Esophagus squamous epithelium (tissue), 5 donors: ENCODE measurements at places on chromosomes 5 and 9.

DNA sequence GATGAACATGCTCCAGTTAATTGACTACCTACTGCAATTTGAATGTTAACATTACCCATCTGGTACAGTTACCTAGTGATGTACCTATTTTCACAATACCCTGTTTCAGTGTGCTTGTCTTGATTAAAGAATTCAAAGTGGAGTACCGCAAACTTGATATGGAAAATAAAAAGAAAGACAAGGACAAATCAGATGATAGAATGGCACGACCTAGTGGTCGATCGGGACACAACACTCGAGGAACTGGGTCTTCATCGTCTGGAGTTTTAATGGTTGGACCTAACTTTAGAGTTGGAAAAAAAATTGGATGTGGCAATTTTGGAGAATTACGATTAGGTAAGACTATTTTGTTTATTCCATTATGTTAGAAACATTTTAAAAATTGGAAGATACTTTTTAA, 33.5 kb downstream of the CSNK1G3 start:
- DNase-seq, result no peak

DNA sequence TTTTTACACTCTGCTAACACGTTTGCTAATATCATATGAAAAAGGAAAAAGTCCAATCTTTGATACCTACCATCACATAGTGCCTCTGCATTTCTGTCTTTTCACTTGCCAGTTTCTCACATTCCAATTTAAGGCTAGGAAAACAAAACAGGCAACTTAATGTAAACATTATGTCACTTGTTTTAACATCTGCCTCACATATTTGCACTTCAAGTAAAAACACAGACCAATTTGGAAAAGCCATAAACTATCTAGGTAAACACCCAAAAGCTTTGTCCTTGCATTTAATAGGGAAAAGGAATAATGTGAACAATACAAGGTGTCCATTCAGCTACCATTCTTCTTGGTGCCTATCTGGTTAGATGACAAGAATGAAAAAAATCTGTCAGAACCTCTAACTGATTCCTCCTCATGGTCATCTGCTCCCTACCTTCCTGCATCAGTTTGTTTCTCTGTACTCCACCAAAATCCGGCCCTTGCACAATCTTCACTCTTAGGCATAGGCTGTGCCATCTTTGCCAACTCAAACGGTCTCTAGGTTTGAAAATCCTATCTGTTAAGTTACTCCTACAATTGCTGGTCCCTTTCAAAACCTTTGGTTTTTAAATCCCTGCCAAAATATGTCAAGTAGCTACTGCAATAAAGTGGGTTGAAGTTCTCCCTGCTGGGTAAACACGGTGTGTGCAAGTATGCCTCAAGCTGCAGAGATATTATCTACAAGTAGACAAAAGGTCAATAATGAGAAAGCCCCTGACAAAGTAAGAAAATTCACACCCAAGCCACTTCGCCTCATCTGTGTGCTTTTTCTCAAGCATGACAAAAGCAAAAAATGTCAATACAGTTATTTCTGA, 3.4 kb downstream of the TLE1 start:
- DNase-seq, result no peak

GRCh38 chr5:73587923-73588322, 22.4 kb downstream of the UTP15 start:
- no peak for DNase-seq

- DNase-seq, result no peak
Measured at GRCh38 chr5:10981932-10982331, 220.9 kb upstream of the DAP start.

DNA sequence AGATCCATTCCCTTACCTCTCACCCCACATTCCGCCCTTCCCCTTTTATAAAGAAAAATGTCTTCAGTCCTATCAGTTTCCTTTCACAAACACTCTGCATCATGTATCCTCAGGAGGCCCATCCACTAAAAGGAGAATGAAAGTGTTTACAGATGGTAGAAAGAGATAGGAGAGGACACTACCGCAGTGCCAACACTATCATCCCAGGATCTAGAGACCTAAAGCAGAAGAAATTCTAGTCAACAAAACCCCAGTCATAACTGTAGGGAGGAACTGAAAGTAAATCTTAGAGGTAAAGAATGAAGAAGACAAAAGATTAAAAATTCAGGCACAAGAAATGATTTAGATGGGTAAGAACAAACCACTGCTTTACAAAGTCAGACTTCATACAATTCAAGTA, 114.1 kb downstream of the MLLT3 start:
- DNase-seq, result no peak

DNA sequence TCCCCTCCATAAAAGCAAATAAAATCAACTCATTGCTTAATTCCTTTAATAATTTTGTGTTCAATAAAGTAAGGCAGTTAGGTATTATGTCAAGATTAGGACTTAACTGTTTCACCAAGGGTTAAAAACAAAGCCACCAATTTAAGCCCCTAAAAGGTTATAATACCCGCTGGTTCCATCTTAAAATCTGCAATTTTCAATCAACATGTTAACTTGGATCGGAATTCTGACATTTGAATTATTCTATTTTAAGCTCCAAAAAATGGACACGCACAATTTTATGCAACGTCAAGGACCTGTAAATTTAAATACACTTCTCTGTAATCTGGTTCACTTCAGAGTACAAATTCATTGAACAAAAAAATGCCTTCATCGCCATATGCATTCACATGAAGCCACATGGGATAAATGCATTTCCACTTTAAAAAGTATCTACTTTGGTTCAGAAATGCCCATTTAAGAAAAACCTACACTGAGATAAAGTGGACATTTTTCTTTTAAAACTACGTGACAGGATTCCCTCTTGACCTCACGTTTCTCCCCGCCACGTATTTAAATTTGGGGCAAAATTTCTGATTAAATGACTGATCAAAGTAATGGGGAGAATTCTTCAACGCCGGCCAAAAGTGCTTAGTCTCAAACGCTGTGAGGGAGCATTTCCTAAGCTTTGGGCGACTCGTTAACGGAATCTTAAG, 721 bp downstream of the GIN1 start:
- no peak for DNase-seq

- no peak for DNase-seq
Measured at GRCh38 chr9:84586662-84587061, 82.9 kb upstream of the NTRK2 start.

DNA sequence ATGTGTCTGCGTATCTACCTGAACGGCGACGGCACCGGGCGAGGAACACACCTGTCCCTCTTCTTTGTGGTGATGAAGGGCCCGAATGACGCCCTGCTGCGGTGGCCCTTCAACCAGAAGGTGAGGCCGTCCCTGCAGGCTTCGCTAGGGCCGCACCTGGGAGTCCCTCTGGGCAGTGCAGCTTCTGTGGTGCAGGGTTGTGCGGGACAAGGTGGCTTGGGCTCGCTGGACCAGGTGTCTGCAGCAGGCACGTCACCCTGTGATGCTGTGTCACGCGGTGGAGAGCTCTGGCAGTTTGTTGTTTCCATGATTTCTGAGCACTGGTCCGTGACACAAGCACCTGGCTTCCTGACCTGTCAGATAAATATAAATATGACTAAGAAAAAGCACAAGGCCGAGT, 20.7 kb downstream of the FBXW5 start:
- no peak for DNase-seq

- DNase-seq, result no peak
Measured at GRCh38 chr5:39584927-39585326, 160.1 kb upstream of the DAB2 start.

DNA sequence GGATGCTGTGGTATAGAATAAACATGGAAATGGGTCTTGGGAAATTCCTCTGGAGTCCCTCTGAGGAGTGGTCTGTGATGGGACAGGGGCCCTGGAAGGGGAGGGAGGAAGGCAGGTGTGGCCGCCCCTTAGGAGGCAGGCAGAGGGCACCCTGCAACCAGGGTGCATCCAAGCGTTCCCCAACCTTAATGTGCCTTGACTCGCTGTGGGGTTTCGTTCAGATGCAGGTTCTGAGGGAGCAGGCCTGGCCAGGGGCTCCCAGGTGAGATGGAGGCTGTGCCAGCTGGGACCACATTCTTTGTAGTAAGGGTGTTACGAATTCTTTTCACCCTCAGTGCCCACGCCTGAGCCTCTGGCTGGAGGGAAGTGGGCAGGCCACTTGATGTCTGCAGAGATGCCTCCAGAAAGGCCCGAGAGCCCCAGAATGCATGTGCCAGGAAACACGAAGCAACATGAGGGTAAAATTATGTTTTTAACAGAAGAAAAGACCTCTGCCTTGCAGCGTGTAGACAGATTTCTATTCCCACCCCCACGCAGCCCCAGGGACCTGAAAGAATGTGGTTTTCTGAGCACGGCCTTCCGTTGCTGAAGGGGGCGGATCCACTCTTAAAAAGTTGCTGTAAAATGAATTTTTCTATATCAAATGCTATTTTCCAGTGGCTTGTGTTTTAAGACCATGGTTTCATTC, 150.4 kb upstream of the IER5L start:
- no peak for DNase-seq

GRCh38 chr9:91844701-91845291, 105.2 kb downstream of the ROR2 start:
- DNase-seq, result no peak

DNA sequence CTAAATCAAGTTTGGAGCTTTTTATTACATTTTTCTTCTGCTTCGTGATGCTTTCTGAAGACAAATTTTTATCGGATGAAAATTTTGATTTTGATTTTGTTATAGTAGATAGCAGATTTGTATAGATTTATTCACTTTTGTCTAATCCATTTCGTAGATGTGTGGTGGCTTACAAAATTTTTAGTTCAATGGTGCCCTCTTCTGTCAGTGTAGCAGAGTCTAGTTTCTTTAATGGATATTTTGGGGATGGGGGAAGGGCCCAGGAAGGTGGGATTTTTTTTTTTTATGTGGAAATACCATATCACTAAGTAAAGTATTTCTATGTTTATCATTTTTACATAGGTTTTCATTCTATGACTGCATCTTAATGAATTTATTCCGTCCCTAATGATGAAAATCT, 259.9 kb upstream of the TARS1 start:
- DNase-seq, result no peak

DNA sequence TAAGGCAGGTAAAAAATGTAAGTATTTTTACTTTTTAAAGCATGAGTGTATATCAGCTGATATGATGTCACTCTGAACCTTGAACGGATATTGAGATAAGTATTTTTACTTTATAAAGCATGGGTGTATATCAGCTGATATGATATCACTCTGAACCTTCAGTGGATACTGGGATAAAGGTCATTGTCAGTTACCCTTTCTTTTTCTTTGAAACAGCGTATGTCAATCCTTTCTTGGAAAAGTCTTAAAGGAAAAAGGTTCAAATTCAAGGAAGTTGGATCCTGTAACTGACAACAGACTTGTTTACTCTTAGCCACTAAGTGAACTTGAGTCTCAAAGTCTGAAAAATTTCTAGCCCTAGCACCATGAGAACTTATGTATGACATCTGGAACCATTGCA, 61.7 kb upstream of the IFNK start:
- no peak for DNase-seq

GRCh38 chr9:96048104-96048955, 172.8 kb downstream of the ERCC6L2 start:
- no peak for DNase-seq

DNA sequence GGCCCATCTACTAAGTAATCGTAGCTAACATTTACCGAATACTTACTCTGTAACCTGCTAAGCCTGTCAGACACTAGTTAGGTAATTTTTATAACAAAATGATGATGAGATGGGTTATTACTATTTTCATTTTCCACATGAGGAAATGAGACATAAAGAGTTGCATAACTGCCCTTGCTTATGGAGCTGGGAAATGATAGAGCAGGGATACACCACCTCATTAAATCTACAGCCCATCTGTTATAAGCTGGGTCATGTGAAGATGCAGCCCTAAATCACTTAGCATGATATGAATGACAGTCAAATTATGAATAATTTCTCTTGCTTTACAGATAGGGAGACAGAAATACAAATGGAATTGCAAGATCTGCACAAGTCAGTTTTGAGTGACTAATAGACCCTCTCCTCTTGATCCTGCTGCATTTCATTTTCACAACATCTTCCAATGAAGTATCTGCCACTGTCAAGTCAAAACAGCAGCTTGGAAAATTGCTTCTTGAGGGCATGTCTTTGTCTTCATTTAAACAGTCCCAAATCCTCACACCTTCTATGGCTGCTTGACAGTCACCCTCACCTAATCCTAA, 364.7 kb downstream of the PRELID2 start:
- no peak for DNase-seq

DNA sequence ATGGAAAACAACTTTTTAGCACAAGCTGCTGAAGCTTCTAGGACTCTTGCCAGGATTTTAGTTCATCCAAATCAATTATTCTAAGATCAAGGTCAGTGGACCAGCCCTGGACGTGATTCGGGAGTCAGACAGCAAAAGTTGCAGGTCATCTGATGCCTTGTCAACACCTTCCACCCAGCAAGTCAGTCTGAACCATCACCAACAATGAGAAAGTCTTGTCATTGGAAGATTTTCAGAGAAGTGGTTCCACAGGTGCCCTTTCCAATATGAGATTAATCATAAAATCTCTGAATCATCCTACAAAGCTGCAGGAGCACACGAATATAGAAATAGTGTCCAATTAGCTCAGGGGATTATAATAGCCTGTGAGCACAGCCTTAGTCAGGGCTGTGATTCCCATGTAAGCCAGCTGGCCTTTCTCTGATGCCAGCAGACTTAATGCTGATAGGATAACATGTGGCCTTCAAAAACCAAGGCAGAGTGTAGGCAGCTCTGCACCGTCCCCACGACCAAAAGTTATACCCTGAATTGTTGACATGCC, 445.0 kb upstream of the TRPC7 start:
- DNase-seq, result no peak

DNA sequence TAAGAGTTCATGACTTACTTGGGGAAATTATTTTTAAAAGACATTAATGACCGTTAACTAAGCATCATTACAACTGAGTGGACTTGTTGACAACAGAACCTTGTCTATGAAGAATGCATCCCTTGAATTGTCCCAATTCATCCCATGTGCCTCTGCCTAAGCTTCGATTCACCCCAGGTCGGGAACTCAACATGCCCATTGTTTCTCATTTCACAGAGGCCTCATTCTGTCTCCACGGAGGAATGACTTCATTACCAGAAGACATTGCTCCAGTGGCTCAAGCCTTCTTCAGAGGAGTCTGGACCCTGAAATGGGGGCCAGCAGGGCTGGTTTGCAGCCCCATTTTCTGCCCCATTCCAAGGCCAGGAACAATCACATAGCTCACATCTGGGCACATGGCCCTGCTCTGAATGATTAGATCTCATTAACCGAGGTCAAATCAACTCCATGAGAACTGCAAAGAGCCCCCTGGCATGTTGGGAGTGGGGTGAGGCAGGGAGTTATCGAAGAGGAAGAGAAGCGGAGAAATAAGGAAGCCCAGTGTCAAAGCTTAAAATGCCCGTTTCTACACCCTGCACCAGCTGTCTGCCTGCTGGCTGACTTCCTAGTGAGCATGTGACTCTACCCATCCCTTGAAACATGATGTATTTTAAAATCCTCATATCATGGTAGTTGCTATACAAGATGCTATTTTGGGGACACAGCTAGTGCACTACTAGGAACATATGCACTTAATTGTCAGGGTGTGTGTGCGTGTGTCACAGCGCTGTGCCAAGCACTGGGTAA, 137.3 kb downstream of the LHFPL2 start:
- DNase-seq, result no peak

- no peak for DNase-seq
Measured at GRCh38 chr9:137435980-137436760, 5.0 kb downstream of the ENTPD8 start.
